ENCODE measurements at places on chromosomes 5 and 9.

- no peak for DNase-seq
These were observed 90.0 kb upstream of the PLPPR1 start for GRCh38 chr9:100938507-100938906.

GRCh38 chr5:133741818-133742355 is 129.5 kb upstream of the FSTL4 start:
- no peak for DNase-seq

GRCh38 chr5:139481580-139482049 is 943 bp downstream of the STING1 start:
- DNase-seq, result no peak

GRCh38 chr9:137161558-137162486 is 8.0 kb downstream of the LRRC26 start:
- no peak for DNase-seq

DNA sequence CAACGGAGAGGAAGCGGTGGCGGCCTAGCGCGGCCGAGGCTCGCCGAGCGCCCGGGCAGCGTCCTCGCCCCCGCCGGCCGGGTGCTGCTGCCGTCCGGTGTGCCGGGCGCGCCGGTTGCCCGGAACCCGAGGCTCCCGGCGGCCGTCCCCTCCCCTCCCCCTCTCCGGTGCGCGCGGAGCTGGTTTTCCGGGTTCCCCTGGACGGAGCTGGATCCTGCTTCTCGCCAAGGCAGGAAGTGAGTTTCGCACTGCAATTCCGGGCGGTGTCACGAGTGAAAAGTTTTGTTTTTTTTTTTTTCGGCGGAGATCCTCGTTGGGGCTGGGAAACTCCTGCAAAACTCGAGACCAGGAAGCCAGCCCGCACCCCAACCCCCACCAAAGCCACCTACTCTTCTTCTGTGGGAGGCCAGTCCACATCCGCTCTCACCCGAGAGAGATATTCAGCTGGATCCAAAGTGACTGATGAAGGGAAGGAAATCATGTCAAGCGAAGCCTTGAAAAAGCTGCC is at the start of gene ERBIN:
Gene ERBIN (plus strand): TSS at position 300 of the 508 bp plus-strand sequence. CDS start 66,144 bp downstream, outside the sequence.
- DNase-seq, result peak; percentile 39
